ENCODE measurements at places on chromosomes 4 and X. TPM values are rescaled to one million over a fixed set of nuclear protein-coding genes. Genes with fewer than 3 reads are reported as not detected.

SEPSECS gene
- total RNA-seq, result 6.5 TPM

MAGEA9B gene
- total RNA-seq, result not detected

FRMD7 gene
- total RNA-seq, result 0.32 TPM

FAM149A gene
- 8.0 TPM for total RNA-seq

NKRF gene
- 4.8 TPM for total RNA-seq

PDGFC gene
- total RNA-seq, result 18.2 TPM

NAA15 gene
- total RNA-seq, result 33.4 TPM

DNA sequence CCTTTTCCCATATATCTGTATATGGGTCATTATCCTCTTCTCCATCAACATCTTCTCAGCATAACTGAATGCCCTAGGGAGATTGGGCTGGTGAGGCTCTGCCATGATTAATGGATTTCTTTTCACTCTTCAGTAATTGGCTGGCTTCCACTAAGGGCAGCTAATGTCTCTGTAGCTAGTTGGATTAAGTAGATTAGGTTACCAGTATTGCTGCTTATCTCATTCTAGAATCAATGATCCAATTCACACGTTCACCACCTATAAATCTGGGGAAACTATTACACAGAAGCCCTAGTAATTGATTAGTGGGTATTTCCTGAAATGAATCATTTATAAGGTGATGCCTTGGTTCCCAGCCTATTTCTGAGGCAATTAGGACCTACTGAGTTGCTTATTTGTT, 94.8 kb downstream of the KDR start:
- no peak for DNase-seq

- no peak for DNase-seq
These were observed 39.7 kb upstream of the VCX3B start for GRCh38 chrX:8424912-8425311.

DNA sequence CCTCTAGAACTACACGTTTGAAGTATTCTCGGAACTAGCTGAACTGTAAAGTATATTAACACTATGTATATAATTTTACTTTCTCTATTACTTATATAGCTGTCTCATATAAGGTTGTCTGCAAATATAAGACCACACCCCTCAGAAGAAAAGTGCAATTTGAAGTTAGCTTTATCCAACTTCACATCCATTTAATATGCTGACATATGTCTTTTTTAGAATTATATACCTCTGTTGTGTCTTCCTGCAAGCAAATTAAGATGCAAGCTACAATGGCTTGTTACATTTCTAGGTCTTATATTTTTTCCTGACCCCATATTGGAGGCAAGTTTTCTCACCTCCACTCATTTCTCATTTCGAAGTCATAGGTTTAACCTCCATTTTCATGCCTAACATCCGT, 349.0 kb upstream of the AGA start:
- DNase-seq, result no peak

GRCh38 chr4:79788884-79789283, 284.1 kb downstream of the ANTXR2 start:
- DNase-seq, result no peak

- no peak for DNase-seq
These were observed 206.4 kb downstream of the LDB2 start for GRCh38 chr4:16692046-16692445.

GRCh38 chr4:15936495-15936894, 2.0 kb downstream of the FGFBP1 start:
- DNase-seq, result no peak

DNA sequence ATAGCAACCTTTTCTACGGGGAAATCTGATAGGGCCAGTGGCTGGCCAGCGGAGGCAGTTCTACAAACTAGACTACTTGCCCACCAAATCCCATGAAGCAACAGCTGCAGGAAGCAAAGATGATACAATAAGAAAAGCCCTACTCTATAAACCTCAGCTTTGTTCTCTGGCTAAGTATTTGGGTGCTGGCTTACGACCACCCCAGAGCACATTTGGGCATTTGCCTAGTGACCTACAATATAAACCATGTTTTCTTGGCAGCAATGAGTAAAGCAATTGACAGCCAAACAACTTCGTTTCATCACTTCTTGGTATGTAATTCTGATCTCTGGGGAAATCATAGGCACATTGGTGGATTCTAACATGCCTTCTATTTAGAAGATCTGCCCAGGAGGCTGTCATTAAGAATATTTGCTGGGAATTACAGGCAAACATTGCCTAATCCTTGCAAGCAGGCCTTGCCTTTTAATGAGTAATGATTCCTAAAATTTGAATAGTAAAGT, 7.5 kb upstream of the LHFPL1 start:
- no peak for DNase-seq

- DNase-seq, result peak; percentile 23
These were observed 76.5 kb upstream of the CITED1 start for GRCh38 chrX:72382202-72382595.

DNA sequence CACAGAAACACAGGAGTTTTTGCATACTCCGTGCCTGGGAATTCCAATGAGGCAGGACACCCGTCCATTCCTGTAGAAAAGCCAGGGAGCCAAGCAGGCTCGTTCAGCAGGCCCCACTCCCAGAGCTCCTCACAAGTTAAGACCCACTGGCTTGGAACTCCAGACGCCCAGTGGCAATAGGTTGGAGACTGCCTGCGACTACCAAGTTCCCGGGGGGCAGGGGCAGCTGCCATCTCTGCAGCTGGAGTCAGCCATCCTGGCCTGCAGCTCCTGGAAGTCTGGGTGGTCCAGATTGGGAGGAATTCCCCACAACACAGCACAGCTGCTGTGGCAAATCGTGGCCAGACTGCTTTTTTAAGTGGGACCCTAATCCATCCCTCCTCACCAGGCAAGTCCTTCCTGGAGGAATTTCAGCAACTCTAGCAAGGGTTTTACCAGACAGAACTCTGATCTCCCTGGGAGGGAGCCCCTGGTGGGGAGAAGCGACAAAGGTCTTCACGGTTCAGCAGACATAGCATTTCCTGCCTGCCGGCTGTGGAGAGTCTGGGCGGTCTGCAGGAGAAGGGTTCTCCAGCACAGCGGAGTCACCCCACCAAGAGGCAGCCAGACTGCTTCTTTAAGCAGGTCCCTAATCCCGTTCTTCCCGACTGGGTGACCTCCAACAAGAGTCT, 231.9 kb downstream of the STPG2 start:
- DNase-seq, result no peak

DNA sequence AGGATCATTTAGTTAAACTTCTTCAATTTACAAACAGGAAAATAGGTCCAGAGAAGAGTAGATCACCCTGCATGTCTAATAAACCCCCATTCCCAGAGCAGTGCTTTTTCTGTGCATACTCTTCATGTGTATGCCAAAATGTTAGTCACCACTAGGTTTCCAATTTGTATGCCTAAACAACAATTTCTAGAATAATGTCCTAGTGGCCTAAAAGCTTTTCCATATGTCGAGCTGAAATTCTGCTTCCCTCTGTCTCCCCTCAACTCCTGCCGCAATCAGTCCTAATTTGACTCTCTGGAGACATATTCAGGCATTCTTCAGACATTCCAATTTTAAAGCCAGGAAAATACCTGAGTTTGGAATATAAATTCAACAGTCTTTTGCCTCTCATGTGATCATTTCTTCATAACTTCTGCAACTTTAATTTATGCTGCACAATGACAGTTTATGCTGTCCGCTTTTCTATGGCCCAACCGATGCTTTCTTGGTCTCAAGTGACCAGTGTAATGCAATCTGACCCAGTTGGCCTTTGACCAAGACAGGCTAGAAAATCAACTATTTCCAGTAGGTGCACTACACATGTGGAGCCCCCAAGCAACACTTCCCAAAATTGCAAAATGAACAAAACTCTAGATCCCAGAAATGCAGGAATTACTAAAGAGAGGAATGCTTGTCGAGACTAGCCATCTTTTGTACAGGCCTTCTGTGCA, 122.9 kb upstream of the FMR1 start:
- DNase-seq, result no peak

DNA sequence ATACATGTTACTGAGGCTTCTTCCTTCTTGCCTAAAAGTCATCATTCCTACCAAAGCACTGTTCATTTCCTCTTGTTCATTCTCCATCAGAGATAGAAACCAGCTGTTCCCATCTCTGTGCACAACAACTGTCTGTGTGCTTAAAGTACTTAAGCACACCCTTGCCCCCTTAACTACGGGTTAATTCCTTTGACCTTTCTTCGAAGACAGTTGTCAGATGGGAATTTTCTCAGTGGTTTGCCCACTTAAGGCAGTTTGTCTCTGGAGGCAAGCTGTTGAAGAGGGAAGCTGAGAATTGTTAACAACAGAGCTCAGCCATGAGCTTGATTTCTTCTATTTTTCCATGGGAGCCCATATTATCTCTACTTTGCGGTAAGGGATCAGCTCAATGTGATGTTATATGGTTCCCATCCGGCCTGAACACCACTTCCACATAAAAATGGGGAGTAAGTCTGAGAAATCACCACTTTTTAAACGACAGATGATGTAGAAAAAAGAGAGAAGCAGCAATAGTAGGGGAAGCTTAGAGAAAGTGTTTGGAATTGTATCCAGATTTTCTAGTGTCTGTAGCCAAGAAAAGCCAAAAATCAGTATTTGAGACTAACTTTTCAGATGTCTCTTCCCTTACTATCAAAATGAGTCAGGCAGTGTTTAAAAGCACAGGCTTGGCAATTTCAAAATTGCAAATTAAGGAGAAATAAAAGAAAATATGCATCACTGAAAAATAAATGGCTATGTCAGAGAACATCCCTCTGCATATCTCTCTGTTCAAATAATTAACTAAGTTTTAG, 194.4 kb downstream of the SLIT2 start:
- DNase-seq, result no peak

Measured in heart right ventricle (tissue), 16 donors.